ENCODE measurements at places on chromosomes 5 and 9.

- no peak for DNase-seq
Observed at GRCh38 chr5:143086546-143086907, 316.4 kb downstream of the ARHGAP26 start.

- DNase-seq = no peak
Observed at GRCh38 chr9:93187047-93187446, 3.1 kb downstream of the WNK2 start.

DNA sequence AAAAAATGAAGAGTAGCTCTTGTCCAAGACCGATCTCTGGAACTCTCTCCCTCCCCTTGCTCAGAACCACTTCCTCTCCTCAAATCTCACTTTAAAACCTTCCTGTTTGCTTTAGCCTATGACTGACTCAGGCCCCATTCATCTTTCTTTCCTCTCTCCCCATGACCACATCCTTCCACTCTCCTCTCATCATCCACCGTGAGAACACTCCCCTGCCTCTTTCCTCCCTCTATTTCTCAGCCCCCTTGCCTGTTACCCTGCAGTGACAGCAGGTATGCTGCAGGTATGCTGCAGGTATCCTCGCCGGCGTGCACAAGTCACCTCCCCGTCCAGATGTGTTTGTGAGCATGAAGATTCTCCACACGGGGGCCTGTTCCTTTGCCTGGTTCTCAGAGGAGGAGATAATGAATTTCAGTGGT, 505.3 kb downstream of the CCDC171 start:
- DNase-seq = peak; percentile 28

- DNase-seq = no peak
Observed at GRCh38 chr9:33923998-33924701, 107.2 kb downstream of the UBE2R2 start.

- no peak for DNase-seq
Observed at GRCh38 chr5:150299571-150300327, 3.0 kb downstream of the ARSI start.

DNA sequence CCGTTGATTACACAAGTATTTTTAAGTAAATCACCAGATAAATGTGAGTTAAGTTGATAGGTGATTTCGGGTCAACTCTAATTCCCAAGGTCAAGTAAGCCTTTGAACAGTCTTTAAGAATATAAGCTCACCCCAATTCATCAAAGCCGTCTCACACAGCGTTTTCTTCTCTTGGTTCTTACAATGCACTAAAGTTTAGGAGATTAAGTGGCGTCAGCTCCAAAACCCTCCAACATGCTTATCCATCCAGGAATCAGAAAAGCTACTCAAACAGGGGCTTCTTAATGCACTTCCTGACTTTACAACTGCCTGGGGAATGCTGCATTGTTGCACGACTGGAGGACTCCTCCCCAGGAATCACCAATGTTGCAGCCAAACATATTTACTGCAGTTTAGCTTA, 206.2 kb upstream of the EFNA5 start:
- no peak for DNase-seq

DNA sequence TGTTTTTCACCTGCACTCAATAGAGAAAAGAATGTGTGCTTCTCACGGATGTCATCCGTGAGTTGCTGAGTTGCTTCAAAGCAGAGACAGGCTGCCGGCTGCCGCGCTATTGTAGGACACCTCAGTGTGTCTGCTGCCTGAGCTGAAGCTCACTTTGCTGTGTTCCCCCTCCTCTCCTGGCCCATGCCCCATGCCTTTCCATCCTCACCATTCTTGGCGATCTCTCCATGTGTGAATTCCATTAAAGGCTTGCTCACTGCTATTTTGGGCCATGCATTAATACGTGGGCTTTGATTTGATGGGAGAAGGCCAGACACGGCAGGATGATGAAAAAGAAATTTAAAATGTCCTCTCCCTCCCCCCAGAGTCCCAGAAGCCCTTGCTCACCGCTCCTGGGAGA, 14.5 kb downstream of the ADAM19 start:
- DNase-seq = no peak

DNA sequence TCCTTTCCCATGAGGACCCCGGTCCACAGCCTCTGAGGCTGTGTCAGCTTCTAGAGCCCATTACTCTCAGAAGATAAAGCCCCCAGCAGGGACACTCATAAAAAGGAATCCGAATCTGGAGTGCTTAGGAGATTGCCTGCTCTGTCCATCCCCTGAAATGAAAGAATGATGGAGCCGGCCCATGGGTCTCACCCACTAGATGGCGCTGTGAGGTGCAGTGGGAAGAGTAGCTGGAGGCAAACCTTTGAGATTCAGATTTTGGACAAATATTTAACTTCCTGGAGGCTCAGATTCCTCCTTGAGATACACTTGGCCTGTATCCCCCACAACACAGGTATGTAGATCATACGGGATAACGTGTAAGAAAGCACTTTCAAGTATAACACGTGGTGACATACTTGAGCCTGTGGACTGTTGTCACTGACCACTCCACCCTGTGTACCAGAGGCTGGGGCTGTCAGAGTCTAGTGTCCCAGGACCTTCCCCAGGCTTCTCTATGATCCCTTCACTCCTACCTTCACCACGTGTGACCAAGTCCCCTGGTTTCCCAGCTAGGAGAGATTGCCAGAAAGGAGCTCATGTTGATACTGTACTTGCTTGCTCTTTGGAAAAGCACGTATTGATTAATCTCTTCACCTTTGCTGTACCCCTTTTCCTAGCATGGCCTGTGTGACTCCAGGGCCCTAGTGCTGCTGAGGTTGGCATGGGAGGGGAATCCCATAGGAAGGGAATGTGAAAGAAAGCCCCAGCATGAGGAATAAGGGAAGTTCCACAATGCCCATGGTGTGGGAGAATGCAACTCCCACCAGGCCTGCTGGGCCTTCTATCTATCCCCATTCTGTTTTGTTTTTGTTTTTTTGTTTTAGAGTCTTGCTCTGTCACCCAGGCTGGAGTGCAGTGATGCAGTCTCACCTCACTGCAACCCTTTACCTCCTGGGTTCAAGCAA, 32.1 kb downstream of the TRMO start:
- DNase-seq = peak; percentile 79

DNA sequence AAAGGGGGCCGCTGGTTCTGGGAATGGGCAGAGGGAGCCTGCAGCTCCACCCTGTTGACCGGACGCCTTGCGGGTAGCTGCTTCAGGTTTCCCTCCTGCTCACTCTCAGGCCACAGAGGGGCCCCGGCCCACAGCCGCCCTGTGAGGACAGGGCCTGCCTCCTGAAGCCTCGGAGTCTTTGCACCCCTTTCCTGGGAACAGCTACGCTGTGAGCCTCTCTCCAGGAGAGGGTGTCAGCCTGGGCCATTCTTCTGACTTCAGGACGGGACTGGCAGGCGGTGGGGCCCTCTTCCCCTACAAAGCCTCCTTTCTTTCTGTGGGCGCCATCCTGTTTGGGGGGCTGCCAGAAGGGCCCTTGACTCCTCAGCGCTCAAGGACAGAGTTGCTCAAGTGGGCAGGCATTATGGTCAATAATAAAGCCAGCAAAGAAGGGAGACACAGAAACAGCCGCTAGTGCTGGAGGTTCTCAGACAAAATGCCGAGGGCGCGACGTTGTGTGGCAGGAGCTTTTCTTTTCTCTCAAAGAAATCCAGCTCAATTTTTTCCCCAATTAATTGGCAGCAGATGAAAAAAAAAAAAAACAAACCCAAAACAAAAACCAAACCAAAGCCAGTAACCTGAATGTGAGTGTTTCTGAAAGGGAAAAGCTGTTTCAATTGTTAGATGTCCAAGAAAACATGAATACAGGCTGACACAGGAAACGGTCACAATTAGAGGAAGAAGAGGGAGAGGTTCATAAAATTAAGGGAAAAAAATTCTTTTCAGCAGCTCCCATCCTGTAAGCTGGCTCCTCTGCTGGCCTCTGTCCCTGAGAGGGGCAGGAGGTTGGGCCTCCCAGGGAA, 12.8 kb upstream of the SLC25A51 start:
- DNase-seq = no peak

- no peak for DNase-seq
Observed at GRCh38 chr5:139835656-139836055, 40.0 kb downstream of the PSD2 start.

DNA sequence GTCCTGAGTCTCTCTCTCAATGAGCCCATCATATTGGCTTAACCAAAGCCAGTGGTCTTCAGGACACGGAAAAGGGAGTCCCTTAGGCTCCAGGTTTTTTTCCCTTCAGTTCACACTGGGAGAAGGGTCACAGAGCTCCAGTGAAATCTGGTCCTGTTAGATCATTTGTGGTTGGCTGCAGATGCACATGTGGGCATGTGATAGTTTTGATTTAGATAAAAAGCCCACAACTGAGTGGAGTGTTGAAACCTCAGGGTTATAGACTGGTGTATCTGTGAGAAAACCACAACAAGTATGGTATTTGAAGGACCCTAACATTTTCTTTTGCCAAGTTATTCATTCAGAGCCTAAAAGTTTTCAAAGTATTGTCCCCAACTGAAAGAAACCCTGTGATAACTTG, 46.7 kb downstream of the PRLR start:
- DNase-seq = no peak

GRCh38 chr5:34026089-34026761, 16.8 kb downstream of the C1QTNF3 start:
- DNase-seq = no peak

GRCh38 chr5:166781737-166782136, 1509.7 kb upstream of the WWC1 start:
- DNase-seq = no peak

- no peak for DNase-seq
Observed at GRCh38 chr9:110443146-110443865, 105.6 kb upstream of the TXNDC8 start.

GRCh38 chr9:19120877-19121276, 6.4 kb downstream of the PLIN2 start:
- no peak for DNase-seq

- DNase-seq = no peak
Observed at GRCh38 chr5:100647461-100648230, 112.5 kb downstream of the FAM174A start.

GRCh38 chr9:95446259-95446658, 70.5 kb downstream of the PTCH1 start:
- no peak for DNase-seq

Data from activated T-cell treated with anti-CD3 and anti-CD28 coated beads, Interleukin-2, amount 50 U/mL, for 48 hours (primary cell).